HFF-Myc (cell line): ENCODE measurements at places on chromosomes 6 and 20.

GRCh38 chr6:30682143-30683117, 4.0 kb downstream of the PPP1R18 start:
- peak; percentile 59 for DNase-seq

DNA sequence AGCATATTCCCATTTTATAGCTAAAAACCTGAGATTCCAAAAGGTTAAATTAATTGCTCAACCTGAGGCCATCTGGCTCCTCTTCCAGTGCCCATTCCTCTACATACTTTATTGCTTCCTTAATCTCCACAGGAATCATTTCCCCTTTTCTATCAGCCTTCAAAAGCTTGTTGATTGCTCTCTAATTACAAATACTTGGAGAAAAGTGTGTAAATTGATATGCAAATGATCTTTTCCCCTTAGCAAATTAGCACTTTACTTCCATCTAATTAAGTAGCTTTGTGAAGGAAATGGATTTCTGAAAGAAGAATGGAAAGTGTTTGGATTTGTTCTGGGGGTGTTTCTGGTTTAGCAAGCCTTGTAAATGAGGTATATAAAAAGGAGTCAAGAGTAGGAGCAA, 323.3 kb downstream of the GRIK2 start:
- no peak for DNase-seq

GRCh38 chr6:95576998-95577303, 384 bp upstream of the MANEA start:
- no peak for DNase-seq

GRCh38 chr6:147322299-147323162, 118.3 kb downstream of the STXBP5 start:
- DNase-seq, result no peak

GRCh38 chr6:169200893-169201514, 52.6 kb downstream of the THBS2 start:
- no peak for DNase-seq

GRCh38 chr6:118750143-118750542, 98.8 kb upstream of the CEP85L start:
- no peak for DNase-seq

GRCh38 chr6:10555625-10556309, 34.6 kb downstream of the GCNT2 start:
- peak; percentile 2 for DNase-seq

- DNase-seq, result no peak
Observed at GRCh38 chr6:118933855-118934460, 1.0 kb downstream of the MCM9 start.

- DNase-seq, result no peak
Observed at GRCh38 chr20:2101057-2101864, at the start of gene STK35. TSS of gene STK35 (plus strand) at chr20:2101827. CDS start at chr20:2101882, 55 bp downstream.

DNA sequence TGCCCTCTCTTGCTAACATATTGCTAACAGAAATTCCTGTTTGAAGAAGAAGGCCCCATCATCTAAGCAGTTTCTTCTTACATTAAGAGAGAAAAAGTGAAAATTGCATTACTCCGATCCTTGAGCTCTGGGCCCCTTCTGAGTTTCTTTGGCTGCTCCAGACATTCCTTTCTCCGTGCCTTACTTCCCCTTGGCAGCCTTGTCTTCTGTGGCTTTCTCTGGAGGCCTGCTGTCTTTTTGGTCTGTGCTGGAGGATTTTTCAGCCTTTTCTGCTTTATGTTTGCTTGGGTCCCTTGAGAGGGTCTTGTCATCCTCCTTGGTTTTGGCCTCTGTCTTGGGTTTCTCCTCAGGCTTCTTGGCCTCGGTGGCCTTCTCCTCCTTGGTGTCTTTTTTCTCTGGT, 378.8 kb upstream of the CHD6 start:
- no peak for DNase-seq

GRCh38 chr20:20896606-20897005, 184.2 kb upstream of the RALGAPA2 start:
- DNase-seq, result no peak

GRCh38 chr6:72931325-72931887, 293.9 kb downstream of the KHDC1L start:
- DNase-seq, result no peak

GRCh38 chr6:47631269-47631772, 67.1 kb upstream of the ADGRF4 start:
- peak; percentile 33 for DNase-seq

- DNase-seq, result no peak
Observed at GRCh38 chr6:98894810-98895209, 52.9 kb downstream of the FBXL4 start.

DNA sequence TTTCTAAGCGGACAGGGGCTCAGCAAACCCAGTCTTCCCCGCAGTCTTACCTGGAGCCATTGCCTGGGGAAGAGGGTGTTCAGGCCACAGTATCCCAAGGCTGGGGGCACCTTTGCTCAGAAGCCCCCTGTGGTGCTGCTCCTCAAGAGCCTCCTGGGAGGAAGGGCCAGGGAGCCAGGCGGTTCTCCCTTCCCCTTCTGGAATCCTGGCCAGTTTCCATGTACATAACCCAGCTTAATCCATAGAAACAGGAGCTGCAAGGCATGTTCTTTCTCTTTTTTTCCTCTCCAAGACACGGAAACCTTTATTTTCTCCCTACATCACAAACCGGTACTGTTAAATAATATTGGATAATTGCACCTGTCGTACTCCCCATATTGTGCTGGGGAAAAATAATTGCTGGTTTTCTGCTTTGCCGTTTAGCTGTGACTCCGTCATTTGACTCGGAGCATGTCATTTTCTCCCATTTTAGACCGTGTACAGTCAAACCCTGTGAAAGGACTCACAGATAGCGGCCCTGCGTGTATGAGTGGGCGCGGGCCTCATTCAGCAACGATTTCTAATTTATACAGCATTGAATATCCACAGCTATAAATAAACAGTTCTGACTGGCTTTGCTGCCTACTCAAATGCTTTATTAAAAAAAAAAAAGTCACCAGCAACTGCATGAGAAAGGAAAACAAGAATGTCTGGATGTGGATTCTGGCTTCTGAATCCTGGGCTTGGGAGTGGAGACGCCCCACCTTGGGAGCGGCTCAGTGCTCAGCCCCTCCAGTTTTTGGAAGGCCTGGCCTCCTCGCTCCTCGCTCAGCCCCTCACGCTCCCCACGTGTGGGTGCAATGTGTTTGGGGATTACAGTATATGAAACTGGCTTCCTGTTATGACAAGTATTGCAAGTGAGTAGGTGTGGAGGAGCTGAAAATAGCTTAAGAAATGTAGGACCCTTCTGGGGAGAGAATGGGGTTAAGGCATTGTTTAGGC, 67.3 kb downstream of the ADTRP start:
- no peak for DNase-seq

- DNase-seq, result peak; percentile 26
Observed at GRCh38 chr20:58980711-58981627, at the start of gene NELFCD. TSS of gene NELFCD (plus strand) at chr20:58981256. CDS start at chr20:58981310, 54 bp downstream.

DNA sequence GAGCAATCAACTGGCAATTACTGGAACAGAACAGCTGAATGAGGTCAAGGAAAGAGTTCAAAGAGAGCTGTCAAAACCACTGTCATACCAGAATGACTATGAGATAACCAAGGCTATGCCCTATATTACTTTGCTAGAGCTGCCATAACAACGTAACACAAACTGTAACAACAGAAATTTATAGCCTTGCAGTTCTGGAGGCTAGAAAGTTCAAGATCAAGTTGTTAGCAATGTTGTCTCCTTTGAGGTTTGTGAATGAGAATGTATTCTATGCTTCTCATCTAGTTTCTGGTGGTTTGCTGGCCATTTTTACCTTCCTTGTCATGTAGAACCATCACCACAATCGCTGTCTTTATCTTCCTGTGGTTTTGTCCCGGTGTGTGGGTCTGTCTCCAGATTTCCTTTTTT, 1323.0 kb upstream of the GJE1 start:
- DNase-seq, result no peak

GRCh38 chr6:7846966-7847818, 63.4 kb downstream of the TXNDC5 start:
- no peak for DNase-seq

DNA sequence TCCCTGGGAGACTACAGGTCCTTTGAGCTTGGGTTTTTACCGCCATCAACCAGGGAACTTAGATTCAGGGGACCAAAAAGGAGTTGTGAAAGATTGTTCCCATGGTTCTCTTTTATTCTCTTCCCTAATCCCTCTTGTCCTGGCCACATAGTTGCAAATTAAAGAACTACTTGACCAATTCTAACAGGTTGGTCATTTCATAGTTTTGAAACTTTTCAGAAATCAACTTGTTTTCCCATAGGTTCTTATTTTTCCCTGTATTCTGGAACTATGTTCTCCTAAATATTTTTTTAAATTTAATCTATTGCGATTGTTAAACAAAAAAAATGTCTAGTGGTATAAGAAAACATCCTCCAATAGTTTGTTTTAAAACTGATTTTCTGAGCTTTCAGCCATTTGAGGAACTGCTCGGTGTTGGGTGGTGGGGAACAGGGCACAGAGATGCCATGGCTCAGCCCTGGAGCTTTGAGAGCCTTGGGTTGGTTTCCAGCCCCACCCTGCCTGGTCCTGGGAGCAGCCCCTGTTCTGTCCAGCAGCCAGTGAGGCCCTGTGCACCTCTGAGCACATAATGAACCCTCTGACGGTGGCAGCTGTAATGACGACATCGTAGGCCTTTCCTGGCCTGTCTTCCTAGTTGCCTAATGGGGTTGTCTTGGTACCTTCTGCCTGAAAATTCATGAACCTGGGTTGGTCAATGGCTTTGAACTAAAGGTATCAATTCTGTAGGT, 53.5 kb downstream of the TBC1D7 start:
- no peak for DNase-seq

DNA sequence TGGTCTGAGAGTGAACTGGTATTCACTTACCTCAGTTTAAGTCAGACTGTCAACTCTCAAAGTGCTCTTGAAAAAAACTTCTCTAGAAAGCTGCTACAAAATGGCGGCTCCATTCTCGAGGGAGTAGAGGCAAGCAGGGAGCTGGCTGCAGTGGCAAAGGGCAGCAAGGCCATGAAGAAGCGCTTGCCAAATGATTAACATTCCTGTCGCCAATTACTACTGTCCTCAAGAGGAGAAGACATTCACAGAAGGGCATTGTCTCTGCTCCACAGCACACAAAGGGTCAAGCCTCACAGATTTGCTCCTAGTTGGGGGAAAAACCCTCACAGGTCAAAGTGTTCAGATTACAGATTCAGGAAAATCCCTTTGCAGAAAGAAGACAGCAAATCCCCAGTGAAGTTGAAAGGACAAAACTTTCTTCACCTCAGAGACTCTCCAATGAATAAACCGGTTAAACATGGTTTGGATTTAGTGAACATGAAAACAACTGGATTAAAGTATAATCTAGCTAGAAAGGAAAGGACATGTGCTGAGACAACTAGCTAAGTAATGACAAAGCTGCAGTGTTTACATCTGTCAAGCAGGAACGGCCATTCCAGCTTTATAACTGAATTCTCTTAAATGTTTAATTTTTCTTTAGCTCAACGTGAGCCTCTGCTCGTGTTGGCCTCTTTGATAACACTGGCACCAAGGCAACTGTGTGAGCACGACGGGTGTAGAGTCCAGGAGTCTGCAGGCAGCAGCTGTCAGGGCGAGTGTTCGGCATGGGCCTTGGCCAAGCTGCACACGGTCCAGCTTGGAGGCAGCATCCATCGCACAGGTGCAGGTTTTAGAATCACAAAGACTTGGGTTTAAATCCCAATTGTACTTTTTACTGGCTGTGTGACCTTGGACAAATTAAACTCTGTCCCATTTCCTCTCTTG, 37.6 kb downstream of the NR2E1 start:
- DNase-seq, result no peak

GRCh38 chr6:157808405-157808950, 14.6 kb upstream of the SNX9 start:
- DNase-seq, result no peak

DNA sequence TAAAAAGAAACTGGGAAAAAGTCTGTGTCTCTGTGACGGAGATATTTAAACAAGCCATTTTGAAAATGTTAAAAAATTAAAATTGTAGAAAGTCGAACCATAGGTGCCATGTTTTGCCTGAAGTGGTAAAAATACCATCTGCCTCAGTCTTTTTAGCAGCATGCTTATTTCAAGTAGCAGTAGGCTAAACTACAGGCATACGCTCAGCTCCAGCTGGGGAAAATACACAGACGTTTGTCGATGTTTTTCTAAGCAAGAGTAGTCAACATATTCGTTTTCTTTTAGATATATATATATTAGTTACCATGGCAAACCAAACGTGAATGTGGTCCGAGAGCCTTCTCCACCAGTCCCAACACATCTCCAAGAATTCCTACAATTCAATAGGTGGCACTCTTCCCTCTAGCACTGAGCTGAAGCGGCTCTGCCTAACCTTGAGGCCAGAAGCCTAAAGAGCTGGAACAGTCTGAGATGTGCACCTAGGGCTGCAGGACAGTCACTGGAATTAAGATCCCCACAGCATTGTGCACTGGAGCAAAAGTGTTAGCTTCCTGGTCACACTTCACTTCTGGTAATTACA, 70.2 kb upstream of the BEND3 start:
- DNase-seq, result no peak

DNA sequence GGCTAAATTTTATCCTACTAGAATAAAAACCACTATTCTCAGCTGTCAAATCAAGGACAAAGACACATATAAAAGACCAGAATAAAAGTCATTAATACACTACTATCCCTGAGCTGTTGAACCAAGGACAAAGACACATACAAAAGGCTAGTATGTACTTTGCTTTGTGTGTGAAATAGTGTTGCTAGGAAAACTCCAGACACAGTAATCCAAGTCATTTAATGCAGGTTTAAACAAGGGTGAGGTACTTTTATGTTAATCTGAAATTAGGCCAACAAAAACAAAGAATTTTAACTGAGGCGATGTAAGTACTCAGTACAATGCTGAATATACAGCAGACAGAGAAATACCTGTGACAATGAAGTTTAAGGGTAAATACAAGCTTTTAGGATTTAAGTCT, 18.9 kb downstream of the GCLC start:
- no peak for DNase-seq

DNA sequence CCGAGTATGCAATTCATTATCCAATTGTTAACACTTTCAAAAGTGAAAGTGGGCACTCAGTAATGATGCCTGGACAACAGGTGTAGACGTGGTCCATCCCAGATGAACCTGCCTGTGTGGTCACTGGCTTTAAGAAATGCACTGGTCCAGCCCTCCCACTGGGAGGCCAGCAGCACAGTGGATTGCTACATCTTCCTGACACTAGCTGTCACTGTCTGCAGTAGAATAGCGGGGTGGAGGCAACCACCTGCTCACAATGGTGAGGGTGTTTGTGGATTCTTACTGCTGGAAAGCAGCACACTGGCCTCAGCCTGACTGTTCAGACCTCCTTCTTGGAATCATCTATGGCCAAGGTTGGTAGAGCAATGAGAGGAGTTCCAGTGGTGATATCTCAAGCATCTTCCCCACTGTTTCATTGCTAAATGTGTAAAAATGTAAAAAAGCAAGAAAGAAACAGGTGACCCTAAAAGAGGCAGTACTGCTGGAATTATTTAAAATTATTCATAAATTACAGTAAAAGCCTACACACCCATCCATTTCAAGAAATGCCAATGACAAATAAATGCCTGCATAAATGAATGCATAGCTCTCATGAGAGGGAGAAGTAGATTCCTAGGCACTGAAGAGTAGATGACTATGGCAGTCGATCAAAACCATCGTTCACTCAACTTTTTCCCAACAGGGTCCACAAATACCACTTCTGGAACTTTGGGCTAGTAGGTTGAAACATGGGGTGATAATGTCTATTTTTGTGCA, 228.0 kb upstream of the PLN start:
- DNase-seq, result no peak

- DNase-seq, result no peak
Observed at GRCh38 chr6:3535033-3535775, 78.4 kb upstream of the SLC22A23 start.
